ENCODE measurements at places on chromosomes 12 and 14.
A peak's percentile ranks its signal among the peaks of the same experiment; 100 is the strongest.

DNA sequence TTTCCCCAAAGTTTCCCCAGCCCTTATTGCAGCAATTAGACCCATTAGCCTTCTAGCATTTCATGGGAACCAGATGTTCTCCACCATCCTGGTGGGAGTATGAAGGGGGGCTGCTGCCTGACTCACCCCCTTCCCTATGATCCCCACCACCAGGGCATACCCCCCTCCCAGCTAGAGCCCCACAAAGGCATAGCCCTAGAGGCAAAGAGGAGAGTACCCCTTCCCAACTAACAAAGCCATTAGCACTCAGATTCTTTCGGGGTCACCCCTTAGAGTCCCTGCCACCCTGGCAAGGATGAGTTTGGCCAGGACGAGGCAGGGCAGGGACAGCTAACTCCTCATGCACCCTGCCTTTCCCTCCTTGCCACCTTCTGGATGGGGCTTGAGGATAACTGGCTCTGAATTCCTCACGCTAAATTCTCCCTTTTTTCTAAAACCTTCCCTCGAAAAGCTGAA lies 9.2 kb downstream of the RARG start:
- DNase-seq: no peak

DNA sequence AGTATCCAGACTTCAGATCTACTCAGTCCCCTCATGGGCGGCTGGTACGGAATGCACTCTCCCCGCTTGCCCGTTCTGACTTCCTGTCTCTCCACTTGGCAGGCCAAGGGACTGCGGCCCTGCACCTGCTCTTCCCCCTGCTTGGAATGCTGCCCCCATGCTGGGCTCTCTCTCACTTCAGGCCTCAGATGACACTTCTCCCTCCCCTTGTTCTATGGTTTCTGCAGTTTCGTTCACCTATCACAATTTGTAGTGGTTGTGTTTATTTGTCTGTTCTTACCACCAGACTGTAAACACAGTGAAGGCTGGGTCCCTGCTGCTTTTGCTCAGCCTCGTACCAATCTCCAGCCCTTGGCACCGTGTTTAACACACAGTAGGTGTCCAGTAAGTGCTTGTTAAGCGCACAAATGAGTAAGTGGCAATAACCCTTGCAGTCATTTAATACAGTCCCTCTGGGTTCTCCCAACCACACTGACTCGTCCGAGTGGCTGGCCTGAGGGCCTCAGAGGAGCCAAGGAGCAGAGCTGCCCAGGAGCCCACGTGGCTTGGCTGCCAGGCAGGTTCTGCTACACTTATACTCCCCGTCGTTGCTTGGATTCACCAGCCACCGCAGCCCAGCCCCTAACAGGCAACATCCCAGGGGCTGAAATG lies 11.8 kb downstream of the SLC6A12 start:
- DNase-seq: peak; percentile 52

DNA sequence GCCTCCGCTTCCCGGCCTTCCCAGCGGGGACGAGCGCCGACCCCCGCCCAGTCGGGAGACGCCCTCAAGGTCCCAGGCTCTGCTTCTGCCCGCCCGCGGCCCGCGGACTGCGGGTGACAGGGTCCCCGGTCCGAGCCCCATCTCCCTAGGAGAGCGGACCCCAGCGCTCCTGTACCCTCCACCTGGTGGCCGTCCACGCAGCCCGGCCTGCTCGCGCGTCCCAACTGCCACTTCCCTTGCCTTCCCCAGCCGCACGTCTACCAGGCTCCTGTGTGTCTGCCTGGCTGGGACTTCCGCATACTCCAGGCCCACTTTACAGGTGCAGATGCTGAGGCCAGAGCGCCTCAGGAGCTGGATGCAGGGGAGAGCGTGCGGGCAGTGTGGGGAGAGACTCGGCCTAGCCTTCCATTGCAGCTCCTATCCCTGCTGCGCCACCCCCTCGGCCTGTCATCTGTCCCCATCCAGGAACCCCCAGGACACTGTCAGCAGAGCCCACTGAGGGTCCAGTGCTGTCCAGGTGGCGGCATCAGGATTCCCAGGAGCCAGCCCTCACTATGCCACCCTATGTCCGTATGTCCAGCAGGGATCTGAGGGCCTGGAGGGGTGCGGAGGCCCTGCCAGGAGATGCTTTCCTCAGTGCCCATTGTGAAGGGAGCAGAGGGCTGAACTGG lies 8.0 kb upstream of the ANKRD9 start:
- no peak for DNase-seq

DNA sequence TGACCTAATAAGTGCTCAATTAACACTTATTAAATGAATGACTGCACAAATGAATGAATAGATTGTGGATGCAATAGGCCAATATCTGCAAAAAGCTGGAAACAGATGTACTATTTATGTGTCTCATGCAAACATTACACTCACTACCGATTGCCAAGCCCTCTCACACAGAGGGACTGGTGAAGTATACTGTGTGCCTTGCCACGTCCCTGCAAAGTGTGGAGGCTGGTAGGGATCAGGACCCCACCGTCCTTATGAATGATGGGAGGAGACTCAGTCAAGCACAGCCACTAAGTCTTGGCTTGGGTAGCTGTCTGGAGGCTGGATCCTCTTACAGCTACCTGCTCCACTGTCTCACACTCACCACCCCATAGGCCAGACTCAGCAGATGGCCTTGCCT lies 3.9 kb upstream of the TUNAR start:
- no peak for DNase-seq

DNA sequence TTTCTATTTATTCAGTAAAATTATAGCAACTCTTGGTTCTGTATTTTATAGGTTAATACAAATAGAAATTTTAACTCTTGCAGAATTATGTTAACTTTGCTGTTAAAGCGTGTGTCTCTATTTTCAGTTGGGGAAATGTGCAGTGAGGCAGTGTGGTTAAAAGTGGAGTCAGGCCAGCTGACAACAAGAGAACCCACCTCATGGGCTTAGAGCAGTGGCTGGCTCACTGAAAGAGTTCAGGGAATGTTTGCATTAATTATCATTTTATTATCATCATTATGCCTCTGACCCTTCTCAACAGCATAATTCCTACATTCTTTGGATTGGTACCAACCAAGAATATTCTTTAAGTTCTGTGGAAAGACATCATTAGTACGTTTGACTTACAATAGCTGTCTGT lies 163.8 kb downstream of the DERA start:
- no peak for DNase-seq

DNA sequence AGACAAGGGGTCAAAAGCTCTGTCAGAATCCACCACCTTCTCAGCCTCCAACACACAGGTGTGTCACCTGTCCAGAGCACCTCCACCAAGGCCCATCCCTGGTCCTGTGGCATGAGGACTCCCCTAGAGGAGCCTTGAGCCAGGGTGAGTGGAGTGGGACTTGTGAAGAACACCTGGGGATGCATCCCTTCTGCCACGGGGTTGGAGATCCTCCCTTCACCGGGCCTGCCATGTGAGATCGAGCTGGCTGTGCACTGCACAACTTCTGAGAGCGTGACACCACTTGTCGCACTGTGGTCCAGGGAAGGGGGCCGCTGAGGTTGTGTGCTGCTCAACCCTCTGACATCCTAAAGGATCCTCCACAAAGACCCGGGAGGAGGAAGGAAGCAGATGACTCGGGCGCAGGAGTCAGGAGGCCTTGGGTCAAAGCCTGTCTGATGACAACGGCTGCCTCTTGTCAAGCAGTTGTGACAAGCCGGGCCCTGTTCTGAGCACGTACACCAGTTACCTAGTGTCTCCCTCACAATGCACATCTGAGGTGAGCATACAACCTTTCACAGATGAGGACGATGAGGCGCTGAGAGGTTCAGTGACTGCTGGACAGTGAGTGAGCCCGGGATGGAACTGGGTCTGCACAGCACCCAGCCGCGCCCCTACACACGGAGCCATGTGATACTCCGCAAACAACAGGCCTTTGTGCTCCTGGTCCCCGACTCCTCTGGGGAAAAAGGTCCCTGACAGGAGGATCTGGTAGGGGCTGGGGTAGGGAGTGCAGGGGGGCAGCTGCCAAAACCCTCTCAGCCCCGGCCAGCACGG lies 35.6 kb downstream of the CHGA start:
- DNase-seq: no peak

- no peak for DNase-seq
These were observed 15.8 kb downstream of the TEP1 start for GRCh38 chr14:20397511-20397910.

- no peak for DNase-seq
These were observed 39.2 kb downstream of the ZFP36L1 start for GRCh38 chr14:68753690-68754089.
